ENCODE measurements at places on chromosomes 7 and 10.

DNA sequence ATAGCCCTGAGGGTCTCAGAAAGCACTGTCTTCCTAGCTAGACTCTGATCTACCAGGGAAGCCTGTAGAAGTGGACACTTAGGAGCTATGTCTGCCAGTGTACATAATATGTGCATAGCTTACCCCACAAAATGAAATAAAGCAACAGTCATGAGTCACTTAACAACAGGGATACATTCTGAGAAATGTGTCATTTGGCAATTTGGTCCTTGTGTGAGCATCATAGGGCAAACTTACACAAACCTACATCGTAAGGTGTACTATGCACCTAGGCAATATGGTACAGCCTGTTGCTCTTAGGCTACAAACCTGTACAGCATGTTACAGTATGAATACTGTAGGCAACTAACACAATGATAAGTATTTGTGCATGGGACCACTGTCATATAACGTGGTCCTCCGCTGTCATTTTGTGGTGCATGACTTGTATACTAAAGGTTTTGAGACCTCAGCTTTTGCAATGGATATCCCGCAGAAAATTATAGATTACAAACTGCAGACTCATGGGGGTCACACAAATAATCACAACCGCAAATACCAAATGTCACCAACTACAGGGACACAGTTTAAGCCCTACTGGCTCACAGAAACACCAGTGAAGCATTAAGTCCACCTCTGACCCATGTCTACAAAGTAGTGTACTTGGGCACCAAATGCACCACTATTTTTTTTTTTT is 1.7 kb downstream of the URGCP start:
- DNase-seq: no peak

GRCh38 chr10:100782461-100783244 is 37.3 kb downstream of the PAX2 start:
- DNase-seq: no peak

- no peak for DNase-seq
These were observed 241.2 kb downstream of the CCDC7 start for GRCh38 chr10:32687116-32687515.

DNA sequence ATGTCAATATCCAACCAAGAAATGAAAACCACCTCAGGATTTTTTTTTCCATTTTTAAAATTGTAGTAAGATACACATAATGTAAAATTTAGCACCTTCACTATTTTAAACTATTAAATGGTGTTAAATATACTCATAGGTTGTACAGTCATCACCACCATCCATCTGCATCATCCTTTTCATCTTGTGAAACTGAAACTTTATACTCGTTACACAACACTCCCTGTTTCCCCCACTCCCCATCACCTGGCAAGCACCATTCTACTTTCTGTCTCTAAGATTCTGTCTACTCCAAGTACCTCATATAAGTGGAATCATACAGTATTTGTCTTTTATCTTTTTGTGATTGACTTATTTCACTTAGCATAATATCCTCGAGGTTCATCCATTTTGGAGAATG is 335.2 kb upstream of the NPSR1 start:
- no peak for DNase-seq

GRCh38 chr7:13633857-13634256 is 355.6 kb downstream of the ETV1 start:
- no peak for DNase-seq

GRCh38 chr7:117048882-117049281 is 95.6 kb downstream of the ST7 start:
- DNase-seq: no peak

DNA sequence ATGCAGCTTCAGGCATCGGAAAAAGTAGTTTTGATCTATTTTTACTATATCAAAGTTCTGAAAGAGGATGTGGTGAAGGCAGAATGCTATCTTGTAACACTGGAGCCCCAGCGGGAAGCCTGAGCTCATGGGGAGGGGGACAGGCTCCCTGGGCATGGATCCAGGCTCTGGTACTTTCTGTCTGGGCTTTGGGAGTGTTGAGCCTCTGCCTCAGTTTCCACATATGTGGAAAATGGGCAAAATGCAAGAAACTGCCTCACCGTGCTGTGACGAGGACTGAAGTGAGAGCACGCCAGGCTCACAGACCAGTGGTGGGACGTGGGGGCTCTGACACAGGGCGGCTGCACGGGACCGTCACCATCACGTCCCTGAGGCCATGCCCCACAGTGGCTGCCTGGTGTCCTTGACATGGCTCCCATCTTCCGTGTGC is 182.9 kb upstream of the SHH start:
- no peak for DNase-seq

GRCh38 chr10:23613900-23614299 is 175.0 kb downstream of the OTUD1 start:
- no peak for DNase-seq

GRCh38 chr7:138127996-138128395 is 51.7 kb downstream of the AKR1D1 start:
- no peak for DNase-seq

All from ELF-1 (cell line).